Activated CD4-positive, alpha-beta T cell treated with anti-CD3 and anti-CD28 coated beads, Interleukin-2, Interleukin-6, amounts not matched to agents 100 ng/mL and 50 ng/mL, durations not matched to agents 16 hours and 8 hours (primary cell): ENCODE measurements at places on chromosomes 11 and 22.

GRCh38 chr11:75271730-75272129, 31.2 kb downstream of the TPBGL start:
- DNase-seq: no peak

DNA sequence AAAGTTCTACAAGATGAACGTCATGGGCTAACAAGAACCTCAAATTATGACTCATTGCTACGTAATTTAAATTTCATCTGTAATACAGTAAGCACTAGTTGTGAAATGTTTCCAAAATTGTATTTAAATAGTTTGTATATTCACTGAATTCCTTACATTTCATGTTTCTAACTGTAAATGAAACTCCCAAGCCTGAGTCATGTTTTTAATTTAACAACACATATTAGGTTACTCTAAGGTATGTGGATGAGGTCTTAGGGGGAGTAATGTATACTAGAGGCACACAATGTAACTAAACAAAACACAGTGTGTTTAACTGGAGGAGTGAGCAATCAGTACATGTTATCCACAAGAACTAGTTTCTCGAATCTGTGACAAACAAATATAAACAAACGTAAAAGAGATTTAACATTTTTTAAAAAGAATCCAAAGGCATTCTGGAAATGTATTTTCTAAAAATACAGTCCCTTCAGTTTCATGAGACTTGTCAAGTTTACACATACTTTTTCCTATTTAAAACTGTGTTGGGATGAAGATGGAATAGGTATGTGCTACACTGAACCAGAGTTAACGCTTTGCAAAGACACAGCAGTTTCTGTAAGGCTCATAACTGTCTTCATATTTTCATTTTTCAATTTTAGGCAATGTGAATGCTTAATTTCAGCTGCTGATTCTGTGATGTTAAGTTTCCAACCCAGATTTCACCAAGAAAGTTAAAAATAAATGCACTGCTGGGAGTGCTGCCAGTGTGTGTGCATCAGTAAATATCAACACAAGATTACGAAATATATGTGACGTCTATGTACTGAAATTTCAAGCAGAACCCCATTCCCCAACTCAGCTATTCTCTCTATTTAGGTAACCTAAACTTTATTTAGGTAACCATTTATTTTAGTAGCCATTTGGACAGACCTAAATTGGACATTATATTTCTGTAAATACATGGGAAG, 52.6 kb downstream of the PITPNB start:
- no peak for DNase-seq

DNA sequence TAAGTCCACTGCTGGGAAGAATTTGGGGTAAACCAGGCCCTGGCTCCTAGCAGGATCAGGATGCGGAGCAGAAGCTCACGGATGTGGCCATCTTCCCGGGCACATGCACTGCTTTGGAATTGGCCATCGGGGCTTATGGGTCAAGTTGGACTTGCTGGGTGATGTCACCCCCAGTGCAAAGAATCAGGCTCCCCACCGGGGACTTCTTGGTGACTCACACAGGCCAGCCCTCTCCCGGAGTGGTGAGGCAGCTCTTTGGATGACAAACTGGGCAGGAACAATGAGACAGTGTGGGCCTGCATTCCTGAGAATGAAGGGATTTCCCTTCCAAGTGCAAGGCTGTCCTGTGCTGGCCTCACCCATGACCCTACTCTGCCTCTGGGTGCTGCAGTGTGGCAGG, 128.8 kb upstream of the ANO1 start:
- DNase-seq: no peak

GRCh38 chr22:36881504-36882245, 20.9 kb downstream of the NCF4 start:
- peak; percentile 63 for DNase-seq

- DNase-seq: no peak
Observed at GRCh38 chr22:44862981-44863860, 110.8 kb downstream of the ARHGAP8 start.

- peak; percentile 3 for DNase-seq
Observed at GRCh38 chr11:126722006-126722736, 278.4 kb downstream of the KIRREL3 start.

DNA sequence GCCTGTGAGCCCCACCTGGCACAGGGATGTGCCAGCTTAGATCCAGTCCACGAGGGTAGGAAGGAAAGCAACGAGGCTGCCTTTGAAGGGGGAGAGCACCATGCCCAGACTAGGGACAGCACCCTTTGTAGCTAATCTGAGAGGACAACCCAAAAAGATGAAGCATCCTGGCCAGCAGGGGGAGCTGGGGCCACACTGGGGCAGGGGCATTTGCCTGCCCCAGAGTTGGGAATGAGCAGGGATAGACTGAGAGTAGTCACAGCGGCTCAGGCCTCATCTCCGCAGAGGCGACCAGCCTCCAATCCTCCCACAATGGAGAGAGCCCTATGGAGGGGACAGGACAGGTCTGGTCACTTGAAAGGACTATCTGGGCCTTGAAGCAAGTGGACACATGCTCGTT, 16.4 kb downstream of the LMO1 start:
- peak; percentile 44 for DNase-seq

- DNase-seq: no peak
Observed at GRCh38 chr11:112499153-112499880, 238.7 kb upstream of the PLET1 start.
